ENCODE measurements at places on chromosomes 7 and 10. TPM values are rescaled to one million over a fixed set of nuclear protein-coding genes. Genes with fewer than 3 reads are reported as not detected.

CYP3A7 gene
- total RNA-seq, result 6.4 TPM

CRYGN gene
- total RNA-seq, result not detected

RBP3 gene
- total RNA-seq, result not detected

GPR22 gene
- not detected for total RNA-seq

LLCFC1 gene
- not detected for total RNA-seq

ACSL5 gene
- total RNA-seq, result 32.7 TPM

DNA sequence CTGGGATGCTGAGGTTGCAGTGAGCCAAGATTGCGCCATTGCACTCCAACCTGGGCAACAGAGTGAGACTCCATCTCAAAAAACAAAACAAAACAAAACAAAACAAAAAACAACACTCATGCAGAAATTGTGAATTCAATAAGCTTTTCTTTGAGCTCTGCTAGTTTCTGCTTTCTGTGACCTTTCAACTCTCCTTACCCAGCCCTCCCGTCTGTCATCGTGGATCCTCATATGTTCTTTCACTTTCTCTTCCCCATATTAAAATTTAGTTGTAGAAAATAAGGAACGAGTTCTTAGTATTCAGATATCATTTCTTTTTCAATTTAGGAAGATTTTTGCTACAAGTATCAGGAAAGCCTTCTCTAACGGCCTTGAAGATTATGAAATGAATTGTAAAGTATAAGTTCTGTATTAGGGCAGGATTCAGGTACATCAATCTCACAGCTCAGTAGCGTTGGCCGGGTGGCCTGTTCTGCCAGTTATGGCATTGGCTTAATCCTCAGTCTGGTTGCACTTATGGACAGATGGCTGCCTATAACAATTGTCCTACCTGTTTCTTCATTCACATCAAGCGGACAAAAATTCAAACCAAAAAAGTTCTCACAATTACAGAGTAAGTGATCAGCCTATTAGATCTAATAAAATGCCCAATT lies 1167.0 kb downstream of the SORCS3 start:
- no peak overlapping the region for H3K4me3 ChIP-seq
- no peaks in the 10 kb centered on the region for H3K27me3 ChIP-seq
- H3K36me3 ChIP-seq, result no peaks in the 10 kb centered on the region
- H3K27ac ChIP-seq, result no peak overlapping the region
- DNase-seq, result no peak

DNA sequence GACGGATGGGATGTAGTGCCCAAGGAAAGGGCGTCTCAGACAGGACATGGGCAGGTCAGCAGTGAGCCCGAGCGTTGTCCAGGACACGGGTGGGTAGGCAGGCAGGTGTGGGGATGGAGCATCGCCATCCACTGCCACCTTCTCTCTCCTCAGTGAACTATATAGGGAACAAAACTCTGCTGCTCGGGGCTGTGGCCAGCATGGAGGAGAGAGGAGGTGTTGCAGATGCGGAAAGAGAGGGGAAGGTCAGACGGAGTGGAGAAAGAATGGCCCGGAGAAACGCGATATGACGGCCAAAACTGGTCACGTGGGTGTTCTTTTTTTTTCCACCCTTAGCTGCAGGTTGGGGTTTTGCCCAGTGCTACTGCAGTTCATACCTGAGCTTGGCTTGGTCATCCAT lies 71.2 kb downstream of the GRID1 start:
- no peaks in the 10 kb centered on the region for H3K36me3 ChIP-seq
- DNase-seq, result no peak
- peaks cover 21% of the 10 kb centered on the region for H3K27me3 ChIP-seq
- no peaks in the 10 kb centered on the region for H3K4me1 ChIP-seq

- H3K36me3 ChIP-seq, result no peaks in the 10 kb centered on the region
- no peak for DNase-seq
- no peaks in the 10 kb centered on the region for H3K27me3 ChIP-seq
- no peak overlapping the region for H3K4me3 ChIP-seq
Observed at GRCh38 chr7:131574741-131575140, 18.3 kb upstream of the PODXL start.

DNA sequence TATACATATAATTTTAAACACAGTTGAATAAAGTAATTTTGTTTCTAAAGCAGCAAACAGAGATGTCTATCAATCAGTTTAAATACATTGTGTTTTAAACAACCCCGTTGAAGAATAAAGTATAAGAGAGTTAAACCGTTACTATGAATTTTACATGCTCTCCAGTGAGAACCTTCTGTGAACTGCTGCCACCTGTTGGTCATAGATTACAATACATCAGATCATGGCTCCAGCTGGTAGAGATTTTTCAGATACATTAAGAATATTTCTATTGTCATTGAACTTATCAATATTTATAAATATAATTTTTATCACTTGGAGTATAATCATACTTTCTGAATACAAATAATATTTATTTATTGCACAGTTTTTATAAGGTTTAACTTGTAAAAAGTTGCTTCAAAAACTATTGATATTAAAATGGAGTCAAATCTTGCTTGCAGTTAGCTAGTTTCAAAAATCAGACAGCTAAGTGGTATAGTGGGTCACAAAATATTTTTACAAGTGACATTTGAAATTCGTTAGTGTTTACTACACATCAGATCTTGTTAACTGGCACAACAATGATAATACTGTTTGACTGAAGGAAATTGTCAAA lies 561.2 kb upstream of the PHF14 start:
- DNase-seq, result peak; percentile 30
- H3K27me3 ChIP-seq, result no peaks in the 10 kb centered on the region
- H3K36me3 ChIP-seq, result no peaks in the 10 kb centered on the region
- no peak overlapping the region for H3K4me3 ChIP-seq

DNA sequence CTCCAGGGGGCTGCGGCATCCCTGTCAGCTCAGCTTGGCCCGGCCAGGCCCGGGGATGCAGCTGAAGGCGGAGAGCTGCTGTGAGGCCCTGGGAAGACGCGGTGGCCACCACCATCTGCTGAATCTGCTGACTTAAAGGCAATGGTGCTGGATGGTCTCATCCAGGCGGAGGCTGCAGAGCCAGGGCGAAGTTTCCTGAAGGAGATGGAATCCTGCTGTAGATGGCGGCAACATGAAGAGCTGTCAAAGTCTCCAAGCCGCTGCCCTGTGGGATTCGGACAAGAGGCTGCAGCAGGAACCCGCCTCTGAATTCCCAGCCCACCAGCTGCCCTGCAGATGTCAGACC lies 200.1 kb downstream of the PTPRN2 start:
- H3K27me3 ChIP-seq, result no peaks in the 10 kb centered on the region
- peaks cover 7% of the 10 kb centered on the region for H3K4me1 ChIP-seq
- H3K36me3 ChIP-seq, result no peaks in the 10 kb centered on the region
- H3K4me3 ChIP-seq, result no peak overlapping the region

DNA sequence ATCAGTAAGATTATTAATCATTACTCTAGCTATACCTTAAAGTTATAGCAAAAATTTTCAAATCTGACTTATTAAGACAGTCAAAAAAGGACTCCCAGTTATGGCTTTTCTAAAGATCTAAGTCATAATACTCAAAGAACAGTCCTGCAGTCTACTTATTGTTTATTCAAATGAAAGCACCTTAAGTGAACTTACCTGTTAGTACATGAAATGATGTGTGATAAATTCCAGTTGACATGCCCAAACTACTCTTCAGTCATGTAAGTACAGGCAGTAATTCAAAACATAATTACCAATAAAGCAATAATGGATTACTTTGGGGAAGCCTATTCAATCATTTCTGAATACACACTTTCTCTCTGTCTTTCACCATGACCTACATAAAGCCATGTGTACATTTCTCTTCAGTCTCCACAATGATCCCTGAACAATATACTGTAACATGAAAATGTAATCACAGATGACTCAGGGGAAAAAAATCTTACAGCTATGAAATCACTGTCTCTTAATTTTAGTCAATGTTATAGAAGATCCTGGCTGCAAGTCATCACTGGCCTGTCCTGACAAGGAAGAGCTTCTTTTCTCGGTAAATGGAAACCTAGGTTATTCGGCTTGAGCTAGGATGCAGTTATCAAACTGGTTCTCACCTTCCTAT lies 420.7 kb upstream of the LRRTM3 start:
- 0 out of 2 replicates have a peak, but pooled peaks cover 4% of the 10 kb centered on the region for H3K4me1 ChIP-seq
- no peak for DNase-seq
- no peaks in the 10 kb centered on the region for H3K27me3 ChIP-seq
- no peak overlapping the region for H3K4me3 ChIP-seq
- no peaks in the 10 kb centered on the region for H3K36me3 ChIP-seq

Data from HepG2 (cell line).